ENCODE measurements at places on chromosomes 6 and 20.

DNA sequence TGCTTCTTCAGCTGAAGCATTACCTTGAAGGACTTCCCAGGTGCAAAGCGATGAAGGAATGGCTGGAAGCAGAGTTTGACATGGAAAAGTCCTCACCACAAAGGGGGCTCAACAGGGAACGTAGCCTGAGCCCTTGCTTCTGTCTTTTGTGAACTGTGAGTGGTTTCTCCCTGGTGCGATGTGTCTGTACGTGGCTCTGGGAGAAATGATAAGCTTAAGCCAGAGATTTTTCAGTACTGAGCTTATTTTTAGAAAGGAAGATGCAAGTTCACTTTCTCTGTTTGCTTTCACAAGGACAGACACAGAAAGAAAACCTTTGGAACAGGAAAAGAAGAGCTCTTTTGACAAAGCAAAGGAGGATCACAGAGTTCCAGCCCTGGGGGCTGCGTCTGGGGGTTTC lies 79.4 kb downstream of the DACT2 start:
- no peak for DNase-seq

DNA sequence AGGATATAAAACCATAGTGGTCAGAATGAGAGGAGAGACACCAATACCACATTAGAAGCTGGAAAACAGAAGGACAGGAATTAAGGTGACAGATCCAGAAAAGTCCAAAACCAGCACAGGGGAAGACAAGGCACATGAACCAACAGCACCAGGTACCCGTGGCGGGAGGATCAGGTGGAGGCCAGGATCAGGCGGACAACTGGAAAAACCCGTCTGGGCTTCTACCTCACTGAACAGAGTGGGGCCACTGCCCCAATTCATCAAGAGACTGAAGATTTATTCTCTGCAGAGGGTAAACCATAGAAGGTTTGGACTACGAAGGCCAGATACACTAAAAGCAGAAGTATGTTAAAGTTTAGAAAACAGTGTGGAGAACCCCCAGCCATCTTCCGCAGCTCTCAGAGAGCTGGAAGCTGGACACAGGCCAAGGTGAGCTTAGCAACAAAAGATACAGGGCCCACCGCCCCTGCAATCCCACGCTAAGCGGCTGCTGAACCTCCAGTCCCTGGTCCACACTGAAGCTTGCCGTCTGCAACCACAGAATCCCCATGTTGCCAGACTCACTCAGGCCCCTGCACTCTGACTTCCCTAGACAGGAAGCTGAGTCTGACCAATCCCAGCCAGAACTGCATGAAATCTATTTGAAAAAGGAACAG lies 29.9 kb downstream of the ABHD12 start:
- DNase-seq: no peak

- DNase-seq: no peak
These were observed 881.8 kb upstream of the CITED2 start for GRCh38 chr6:140256248-140256647.

GRCh38 chr6:16511040-16511660 lies 250.1 kb downstream of the ATXN1 start:
- DNase-seq: no peak

DNA sequence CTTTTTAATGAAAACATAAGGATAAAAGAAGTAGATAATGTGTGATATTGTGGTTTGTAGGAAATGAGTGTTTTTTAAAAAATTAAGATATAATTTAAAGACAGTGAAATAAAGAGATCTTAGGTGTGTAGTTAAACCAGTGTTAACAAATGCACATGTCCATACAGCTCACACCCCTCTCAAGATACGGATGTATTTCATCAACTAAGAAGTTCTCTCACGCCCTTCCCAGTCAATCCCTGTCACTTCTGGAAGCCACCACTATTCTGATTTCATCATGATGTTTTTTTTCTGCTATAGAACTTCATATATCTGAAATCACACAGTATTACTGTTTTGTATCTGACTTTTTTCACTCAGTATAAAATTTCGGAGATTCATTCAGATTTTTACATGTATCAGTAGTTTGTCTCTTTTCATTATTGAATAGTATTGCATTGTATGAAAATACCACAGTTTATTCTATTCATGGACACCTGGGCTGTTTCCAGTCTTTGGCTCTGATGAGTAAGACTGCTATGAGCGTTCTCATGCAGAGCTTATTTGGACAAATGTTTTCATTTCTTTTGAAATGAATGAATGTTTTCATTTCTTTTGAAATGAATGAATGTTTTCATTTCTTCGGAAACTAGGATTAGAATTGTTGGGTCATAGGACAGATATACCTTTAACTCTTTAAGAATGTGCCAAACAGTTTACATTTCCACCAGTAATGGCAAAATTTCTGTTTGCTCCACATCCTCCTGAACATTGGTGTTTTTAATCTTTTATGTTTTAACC lies 49.7 kb upstream of the ELOVL5 start:
- no peak for DNase-seq

DNA sequence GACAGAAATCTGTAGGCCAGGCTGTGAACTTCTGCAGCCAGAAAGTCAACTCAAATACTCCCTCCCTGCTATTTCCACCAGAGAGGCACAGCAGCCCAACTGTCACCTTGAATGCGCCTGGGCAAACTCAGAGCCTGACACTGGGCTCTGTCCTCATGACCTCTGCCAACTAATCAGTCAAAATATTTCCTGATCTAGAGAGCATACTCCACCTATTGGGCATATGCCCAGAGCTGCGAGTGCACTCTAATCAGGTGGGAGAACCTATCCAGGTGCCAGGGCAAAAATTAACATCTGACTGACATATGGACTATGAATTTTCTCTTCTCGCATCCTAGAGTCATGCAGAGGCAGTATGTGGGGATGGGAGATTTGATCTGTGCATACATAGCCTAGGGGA lies 406.3 kb upstream of the RUNX2 start:
- DNase-seq: no peak

GRCh38 chr6:41878961-41879405 lies 16.2 kb downstream of the USP49 start:
- no peak for DNase-seq

DNA sequence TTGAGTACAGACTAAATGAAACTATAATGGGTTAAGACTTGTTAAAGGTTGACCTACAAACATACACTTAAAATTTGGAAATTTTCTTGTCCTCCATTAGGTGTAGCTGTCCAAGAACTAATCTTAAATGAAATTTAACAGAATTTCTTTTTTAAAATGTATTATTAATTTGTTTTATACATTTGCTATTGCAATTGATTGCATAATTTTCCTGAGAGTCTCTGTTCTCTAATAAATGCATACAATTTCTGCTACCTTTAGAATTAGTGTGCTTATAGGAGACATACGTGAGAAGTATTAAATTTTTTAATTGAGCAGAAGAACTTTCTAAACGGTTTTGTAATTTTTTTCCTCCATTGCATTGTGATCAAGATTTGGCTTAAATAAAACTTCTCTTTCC lies 1.5 kb downstream of the FAM135A start:
- no peak for DNase-seq

- no peak for DNase-seq
These were observed 15.6 kb downstream of the PM20D2 start for GRCh38 chr6:89161326-89162046.

DNA sequence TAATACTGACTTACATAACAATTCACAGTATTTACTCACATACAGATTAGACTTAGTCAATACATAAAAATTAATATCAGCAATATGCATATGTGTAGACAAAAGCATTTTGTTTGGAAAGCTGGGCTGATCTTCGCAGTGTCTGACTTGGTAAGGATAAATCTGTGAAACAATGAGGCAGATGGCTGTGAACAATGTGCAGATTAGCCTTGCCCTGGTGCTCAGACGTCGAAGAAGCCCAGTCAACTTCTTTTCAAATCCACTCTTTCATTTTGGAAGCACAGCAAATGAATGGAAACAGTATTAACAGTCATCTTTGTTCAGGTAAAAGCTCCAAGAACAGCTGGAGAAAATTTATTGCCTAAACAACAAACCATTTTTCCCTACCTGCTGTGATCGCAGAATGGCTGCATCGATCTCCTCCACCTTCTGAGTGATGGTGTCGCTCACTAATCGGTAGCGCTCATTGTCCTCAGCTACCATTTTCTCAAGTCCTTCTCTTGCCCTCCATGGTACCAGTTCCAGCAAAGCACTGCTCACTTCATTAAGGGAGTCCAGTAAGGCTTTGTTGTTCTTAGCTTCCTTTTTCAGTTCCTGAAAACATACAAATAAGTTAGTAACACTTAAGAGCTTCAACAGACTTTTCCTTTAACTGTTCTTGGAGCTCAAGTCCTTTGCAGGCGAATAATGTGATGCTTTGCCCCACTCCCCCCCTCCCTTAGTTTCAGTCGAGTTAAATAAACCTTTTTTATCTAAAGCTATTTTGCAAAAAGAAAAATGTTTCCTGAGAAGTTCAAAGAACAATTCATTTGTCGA lies 116.5 kb downstream of the DST start:
- no peak for DNase-seq

All from activated naive CD8-positive, alpha-beta T cell treated with anti-CD3 and anti-CD28 coated beads, Interleukin-2, amount 10 ng/mL, durations not matched to agents 7 days and 5 days (primary cell).